ENCODE measurements at places on chromosomes 11 and 22.

- no peak for DNase-seq
Measured at GRCh38 chr11:67581469-67581868, 2.1 kb upstream of the GSTP1 start.

DNA sequence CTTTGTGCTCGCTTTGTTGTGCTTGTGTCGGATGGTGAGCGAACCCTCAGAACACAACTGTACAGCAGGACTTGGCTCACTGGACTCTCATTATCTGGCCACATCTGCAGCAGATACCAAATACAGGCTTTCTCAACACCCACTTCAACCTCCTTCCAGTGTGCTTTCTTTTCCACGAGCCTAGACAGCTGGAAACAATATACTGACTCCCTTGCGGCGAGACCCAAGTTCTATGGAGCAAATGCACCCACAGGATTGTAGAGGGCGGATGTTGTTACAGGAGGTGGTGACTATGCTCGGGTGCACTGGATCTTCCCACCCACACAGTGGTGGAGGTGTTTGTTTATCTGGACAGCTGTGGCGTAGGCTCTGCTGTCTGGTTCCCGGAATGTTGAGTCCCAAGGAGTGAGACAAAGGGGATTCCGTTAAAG, 204.3 kb downstream of the TENM4 start:
- no peak for DNase-seq

DNA sequence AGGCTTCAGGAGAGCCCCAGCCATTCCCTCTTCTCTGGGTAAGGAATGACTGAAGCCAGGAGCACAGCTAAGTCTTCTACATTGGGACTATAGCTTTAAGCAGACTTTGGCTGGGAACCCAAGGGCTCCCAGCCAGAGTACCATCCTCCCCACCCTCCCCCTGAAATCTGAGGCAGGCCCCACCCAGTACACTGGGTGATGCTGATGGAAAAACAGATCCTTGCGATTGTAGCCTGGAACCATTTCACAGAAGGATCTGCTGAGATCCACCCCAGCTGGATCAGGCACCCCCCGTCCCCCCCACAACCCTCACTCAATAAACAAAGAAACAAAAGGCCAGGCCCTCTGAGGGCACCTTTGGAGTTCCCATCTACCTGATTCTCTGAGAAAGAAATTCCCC, 39.8 kb downstream of the IL18BP start:
- DNase-seq = no peak

DNA sequence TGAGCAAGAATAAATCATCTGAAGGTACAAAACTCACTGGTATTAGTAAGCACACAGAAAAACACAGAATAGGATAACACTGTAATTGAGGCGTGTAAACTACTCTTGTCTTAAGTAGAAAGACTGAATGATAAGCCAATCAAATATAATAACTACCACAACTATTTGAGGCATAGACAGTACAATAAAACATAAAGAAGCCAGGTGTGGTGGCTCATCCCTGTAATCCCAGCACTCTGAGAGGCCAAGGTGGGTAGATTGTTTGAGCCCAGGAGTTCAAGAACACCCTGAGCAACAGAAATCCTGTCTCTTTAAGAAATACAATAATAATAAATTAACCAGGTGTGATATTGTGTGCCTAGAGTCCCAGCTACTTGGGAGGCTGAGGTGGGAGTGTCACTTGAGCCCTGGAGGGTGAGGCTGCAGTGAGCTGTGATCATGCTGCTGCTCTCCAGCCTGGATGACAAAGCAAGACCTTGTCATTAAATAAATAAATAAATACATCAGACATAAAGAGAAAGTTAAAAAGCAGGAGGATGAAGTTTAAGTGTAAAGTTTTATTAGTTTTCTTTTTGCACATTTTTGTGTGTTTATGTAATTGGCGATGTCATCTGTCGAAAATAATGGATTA, 390.6 kb downstream of the DYNC2H1 start:
- DNase-seq = no peak

DNA sequence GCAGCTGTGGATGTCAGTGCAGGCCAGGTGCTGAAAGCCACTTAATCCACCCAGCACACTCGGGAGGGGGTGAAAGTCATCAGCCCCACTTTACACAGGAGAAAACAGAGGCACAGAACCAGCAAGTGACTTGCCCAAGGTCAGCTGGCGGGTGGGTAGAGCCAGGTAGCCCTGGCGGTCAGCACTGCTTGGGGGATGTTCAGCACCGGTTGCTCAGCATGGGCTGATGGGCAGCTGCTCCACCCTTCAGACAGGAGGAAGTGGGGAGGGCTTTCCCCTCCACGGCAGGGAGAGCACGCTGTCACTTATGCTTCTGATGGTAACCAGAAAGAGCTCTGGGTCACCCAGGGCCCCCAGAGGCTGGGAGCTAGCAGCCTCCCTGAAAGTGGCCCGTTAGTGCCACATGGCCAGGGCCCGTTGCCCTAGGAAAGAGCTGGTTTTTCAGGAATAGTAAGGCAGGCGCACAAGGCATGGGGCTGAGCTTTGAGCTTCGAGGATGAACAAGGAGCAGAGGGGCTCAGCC, 417.9 kb downstream of the CTTN start:
- DNase-seq = no peak

DNA sequence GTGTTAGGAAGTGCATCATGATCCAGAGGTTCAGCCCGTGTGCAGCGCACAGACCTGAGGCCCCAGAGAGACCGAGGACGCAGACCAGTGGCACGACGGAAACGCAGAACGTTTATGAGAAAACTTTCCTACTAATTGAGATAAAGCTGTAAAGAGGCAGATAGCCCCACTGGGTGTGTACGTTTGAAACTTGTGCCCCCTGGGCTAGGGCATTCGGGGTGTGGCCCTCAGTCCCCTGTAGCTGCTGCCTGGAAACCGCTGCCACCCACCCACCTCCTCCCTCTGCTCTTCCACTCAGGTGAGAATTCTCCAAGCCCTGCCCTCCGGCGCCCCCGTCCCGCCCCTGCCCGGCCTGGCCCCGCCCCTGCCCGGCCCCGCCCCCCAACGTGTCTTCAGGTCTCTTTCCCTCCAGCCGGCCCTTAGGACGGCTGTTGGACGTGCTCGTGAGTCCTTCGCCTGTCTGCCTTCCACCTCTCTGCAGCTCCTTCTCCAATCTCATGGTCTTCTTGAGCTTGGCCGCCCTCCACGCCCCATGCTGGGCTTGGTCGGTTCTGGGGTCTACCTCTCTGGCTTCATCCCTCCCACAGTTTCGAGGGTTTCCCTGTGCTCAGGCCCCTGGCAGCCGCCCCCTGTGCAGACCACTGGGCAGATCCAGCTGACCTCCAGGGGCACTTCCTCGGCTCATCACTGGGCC, 12.1 kb downstream of the MAPK8IP2 start:
- DNase-seq = no peak

GRCh38 chr22:24107661-24108060, 73.6 kb upstream of the SUSD2 start:
- no peak for DNase-seq

DNA sequence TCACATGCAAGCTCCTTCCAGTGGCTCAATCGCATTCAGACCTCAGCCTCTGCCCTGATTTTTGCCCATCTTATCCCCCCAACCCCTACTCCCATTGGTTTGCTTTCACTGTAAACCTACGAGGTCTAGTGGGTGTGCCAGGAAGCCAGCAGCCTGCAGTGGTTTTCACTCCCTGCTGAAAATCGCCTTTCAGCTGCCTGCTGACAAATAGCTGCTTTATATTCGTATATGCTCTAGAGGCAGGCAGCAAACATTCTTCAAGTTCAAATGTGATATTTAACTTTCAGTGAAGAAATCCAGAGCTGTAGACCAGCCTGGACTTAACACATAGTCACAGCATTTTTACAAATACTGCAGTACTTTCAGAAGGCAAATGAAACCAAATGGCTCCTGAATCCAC, 92.8 kb upstream of the APOA1 start:
- DNase-seq = no peak

- DNase-seq = no peak
Measured at GRCh38 chr11:80024119-80024518, 583.3 kb upstream of the TENM4 start.

- DNase-seq = no peak
Measured at GRCh38 chr11:71563406-71563805, 2.0 kb upstream of the KRTAP5-10 start.

DNA sequence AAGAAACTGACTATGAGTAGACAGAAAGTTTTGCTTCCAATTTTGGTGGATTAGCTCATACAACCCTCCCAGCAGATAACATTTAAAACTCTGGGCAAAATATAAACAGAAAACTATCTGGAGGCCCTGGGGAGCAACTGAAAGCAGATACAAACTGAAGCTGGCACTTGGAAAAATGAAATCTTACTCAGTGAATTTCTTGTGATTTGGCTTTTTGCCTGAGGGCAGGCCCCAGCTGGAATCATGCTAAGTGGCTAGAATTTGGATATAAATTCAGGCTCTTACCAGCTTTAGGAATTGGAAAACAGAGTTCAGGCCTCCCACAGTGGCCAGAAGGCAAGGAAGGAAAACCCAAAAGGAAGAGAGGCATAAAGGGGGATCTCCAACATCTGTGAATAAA, 85.8 kb downstream of the EFCAB6 start:
- no peak for DNase-seq

GRCh38 chr22:36415415-36416168, 27.8 kb upstream of the MYH9 start:
- no peak for DNase-seq

- no peak for DNase-seq
Measured at GRCh38 chr11:123653827-123654565, 428 bp downstream of the SCN3B start.

DNA sequence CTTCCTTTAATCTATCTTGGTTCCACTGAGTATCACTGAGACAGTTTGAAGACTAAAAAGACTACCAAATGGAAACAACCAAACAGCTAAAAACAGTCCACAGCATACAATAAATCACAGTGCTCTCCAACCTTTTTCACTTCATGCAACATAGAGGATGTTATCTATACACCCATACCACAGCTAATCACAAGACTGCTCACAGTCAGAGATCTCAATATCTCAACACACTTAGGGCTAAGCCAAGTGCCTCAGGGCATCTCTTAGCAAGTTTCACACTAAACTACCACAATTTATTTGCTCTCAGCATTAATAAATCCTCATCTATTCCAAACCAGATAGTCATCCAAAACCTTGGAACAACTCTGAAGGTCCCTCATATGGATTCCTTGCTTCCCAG, 129.4 kb downstream of the SBF2 start:
- DNase-seq = no peak

DNA sequence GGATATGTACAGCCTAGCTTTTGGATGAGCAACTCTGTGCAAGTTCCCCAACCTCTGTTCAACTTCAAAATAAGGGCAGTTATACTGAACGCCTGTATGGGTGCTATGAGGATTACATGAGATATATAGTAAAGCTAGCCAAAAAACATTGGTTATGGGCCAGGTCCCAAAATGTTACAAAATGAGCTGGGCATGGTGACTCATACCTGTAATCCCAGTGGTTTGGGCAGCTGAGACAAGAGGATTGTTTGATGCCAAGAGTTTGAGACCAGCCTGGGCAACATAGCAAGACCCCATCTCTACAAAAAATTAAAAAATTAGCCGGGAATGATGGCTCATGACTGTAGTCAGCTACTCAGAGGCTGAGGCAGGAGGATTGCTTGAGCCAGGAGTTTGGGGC, 118.4 kb downstream of the TEAD1 start:
- DNase-seq = no peak

- no peak for DNase-seq
Measured at GRCh38 chr11:130601141-130601540, 152.7 kb downstream of the ADAMTS15 start.

- no peak for DNase-seq
Measured at GRCh38 chr11:22581354-22582150, 44.1 kb downstream of the FANCF start.

- DNase-seq = no peak
Measured at GRCh38 chr11:66008468-66009101, 3.2 kb upstream of the CST6 start.

GRCh38 chr22:49533886-49534285, 293.8 kb downstream of the BRD1 start:
- no peak for DNase-seq

DNA sequence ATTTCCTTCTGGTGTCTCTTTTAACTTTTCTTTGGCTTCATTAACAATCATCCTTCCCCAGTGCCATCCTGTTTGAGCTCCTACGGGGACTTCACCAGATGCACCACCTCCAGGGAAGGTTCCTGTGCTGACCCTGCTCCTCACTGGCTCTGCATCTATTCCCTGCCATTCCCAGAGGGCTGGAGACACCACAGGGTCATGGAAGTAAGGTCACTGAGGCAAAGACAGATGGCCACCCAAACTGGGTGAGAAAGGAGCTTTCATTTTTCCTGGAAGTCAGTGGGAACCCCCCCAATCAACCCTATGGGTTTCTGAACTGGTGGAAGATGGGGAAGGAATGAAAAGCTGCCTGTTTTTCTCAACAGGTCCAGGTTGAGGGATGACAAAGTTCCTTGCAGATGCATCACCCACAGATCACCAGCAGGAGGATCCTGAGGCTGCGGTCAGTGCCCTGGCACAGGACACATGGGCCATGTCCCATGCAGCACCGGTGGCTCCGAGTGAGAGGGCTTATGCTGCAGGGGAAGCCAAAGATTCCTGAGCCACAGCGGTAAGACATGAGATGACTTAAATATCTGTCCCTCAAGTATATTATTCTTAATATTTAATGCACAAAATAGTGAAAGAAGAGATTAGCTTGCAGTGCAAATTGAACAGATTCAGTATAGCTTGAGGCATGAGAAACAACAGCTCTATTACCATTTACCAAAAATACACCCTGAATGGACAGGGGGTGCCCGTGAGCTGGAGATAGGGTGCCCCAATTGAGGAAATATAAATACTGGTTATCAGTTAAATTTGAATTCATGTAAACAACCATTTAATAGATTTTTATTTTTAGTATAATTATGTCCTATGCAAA, 73.0 kb upstream of the VPREB1 start:
- DNase-seq = no peak

- DNase-seq = no peak
Measured at GRCh38 chr22:27453725-27454124, 347.8 kb downstream of the MN1 start.

GRCh38 chr11:67517784-67518552, 5.3 kb downstream of the CABP2 start:
- no peak for DNase-seq

GRCh38 chr11:133901316-133901715, 55.5 kb downstream of the IGSF9B start:
- DNase-seq = no peak

GRCh38 chr22:44931077-44931540, 78.7 kb downstream of the PHF21B start:
- DNase-seq = no peak

GRCh38 chr11:78070621-78071020, 7.0 kb downstream of the THRSP start:
- DNase-seq = no peak

GRCh38 chr11:35324981-35325380, 94.4 kb downstream of the SLC1A2 start:
- no peak for DNase-seq

- DNase-seq = no peak
Measured at GRCh38 chr11:35313760-35314153, 105.6 kb downstream of the SLC1A2 start.
